ENCODE measurements at places on chromosomes 3 and 15.

- DNase-seq, result no peak
These were observed 77.7 kb downstream of the CRYGS start for GRCh38 chr3:186466391-186466974.

DNA sequence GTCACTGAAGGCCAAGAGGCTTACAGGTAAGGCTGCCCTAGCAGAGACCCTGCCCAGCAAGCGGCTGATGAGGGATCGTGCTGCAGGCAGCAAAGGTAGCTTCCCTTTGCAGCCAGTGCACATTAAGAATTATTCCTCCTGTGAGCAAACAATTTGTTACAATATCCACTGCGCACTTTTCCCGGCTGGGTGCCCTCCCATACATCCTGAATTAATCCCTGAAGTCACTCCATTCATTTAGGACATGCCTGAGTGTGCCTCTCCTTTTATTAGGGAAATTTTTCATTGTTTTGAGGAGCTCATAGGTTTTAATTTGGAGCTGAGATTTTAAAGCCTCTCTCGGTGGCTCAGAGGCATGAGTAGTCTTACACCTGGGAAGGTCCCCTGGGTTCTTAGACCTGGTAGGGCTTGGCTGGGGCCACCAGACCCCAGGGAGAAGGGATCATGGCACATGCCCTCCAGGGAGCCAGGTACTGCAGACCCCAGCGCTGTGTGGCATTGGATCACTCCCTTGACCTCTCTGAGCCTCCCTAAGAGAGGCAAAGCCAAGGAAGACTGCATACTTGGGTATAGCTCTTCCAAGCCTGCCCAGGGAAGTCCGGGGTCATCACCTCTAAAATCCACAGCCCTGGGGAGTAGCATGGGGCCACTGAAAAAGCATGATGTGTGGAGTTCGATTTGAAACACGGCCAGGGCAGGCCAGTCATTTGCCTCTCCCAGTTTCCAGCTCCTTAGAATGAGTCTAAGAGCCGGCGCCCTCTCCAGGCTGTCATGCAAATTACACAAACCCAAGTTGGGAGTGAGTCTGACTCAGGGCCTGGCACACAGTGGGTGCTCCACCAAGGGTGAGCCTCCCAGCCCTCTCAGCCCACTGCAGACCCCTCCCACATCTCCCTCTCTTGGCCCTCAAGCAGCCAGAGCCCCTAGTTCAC, 151.9 kb upstream of the LINGO1 start:
- DNase-seq, result no peak

- DNase-seq, result no peak
These were observed at the start of gene ST3GAL6 for GRCh38 chr3:98763076-98763475. Gene ST3GAL6 (plus strand): TSS chr3:98763340. CDS start chr3:98768441, 5,101 bp downstream.

GRCh38 chr3:133892541-133893231, 3.0 kb downstream of the RAB6B start:
- no peak for DNase-seq

- no peak for DNase-seq
These were observed 7.5 kb upstream of the PPP1R14D start for GRCh38 chr15:40836020-40836419.
